ENCODE measurements at places on chromosomes 16 and 17.

GRCh38 chr17:13230350-13231264 is 212.8 kb upstream of the ELAC2 start:
- no peak for DNase-seq

DNA sequence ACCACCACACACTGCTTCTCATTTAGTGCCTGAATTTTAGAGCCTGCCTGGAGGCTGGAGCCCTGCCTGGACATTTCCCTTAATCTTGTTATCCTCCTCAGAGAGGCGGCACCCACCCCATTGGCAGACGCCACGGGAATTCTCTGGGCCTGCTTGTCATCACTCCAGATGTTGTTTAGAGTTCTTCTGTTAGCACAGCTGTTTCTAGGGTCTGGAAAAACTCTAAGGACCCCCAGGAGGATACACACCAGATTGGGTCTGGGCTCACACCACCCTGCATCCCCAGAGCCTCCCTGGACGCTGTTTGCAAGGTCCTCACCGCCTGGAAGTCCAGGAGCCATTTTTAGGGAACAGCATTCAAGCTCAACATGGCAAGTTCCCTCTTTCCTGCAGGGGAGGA is 565 bp upstream of the XAF1 start:
- DNase-seq, result no peak

DNA sequence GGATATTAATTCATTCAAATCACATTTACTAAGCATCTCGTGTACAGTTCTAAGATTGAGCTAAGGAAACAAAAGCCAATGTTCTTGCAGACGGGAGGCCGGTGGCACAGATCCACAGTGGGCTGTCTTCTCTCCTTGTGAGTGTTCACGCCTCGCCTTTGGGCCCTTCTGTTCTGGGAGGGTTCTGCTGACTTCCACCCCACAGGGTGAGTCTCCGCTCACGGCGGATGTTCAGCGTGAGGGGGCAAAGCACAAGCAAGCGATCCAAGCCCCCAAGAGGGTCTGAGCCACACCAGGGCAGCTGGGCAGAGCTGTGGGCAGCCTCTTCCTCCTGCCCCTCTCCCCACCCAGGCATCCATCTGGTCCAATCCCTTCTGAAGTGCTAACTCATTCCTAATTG is 84.3 kb upstream of the DOC2B start:
- DNase-seq, result no peak

DNA sequence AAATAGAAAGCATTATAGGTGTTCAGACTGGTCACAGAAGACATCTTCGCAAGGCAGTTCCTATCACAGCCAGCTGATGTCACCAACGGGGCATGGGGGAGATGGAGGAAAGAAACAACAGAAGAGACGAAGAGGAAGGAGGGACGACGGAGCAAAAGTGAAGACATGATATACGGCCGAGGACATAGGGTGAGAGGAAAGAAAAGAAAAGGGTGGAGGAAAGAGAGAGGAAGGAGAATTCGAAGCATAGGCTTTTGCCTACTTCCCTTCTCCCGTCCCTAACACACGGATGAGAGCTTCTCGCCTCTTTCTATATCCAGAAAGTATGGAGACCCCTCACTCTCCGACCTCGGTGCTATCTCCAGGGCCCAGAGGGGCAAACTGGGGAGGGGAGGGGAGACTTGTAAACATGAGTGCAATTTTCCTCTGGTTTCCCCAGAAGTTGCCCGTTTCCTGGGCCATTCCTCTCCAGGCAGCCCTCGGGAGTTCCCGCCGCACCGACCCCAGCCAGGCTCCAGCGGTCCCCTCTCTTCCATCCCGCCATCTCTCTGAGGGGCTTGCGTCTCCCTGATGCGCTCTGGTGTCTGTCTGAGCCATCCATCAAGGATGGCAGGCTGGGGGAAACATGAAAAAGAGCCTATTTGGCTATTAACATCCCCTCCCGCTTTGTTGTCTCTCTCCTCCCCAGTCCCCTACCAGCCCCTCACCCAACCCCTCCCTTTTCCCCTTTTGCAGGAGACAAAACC is 26.0 kb downstream of the COPZ2 start:
- no peak for DNase-seq

- no peak for DNase-seq
Measured at GRCh38 chr16:46801428-46802049, 29.4 kb downstream of the C16orf87 start.

- no peak for DNase-seq
Measured at GRCh38 chr17:8898126-8898525, 30.7 kb upstream of the PIK3R6 start.

DNA sequence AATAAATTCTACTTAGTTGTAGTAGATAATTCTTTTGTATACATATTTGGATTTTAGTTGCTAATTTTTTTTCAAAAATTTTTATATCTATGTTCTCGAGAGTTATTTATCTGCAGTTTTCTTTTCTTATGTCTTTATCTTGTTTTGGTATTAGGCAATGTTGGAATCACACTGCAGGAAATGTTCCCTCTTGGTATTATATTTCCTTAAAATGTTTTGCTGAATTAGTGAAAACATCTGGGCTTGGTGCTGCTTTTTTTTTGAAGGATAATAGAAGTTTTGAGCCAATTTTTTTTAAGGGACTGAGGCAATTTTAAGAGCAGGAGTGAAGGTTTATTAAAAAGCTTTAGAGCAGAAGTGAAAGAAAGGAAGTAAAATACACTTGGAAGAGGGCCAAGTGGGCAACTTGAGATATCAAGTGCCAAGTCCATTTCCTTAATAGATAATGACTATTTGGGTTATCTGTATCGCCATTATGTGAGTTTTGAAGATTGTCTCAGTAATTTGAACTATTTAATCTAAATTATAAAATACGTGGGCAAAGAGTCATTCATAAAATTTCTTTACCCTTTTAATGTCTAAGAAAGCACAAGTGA is 1390.1 kb upstream of the CDH8 start:
- no peak for DNase-seq

DNA sequence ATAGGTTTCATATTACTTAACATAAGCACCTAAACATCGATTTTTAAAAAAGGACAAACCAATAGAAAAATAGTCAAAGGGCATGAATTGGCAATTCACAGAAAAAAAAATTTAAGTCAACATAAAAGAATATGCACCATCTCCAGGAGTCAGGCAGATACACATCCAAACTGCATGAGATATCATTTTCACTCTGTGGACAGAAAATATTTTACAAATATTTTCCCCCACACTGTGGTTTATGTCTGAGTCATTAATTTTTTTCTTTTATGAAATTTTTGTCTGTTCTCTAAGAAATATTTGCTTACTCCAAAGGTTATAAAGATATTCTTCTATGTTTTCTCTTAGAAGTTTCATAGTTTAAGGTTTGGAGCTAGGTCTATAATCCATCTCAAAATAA is 74.4 kb upstream of the DNAH17 start:
- no peak for DNase-seq

DNA sequence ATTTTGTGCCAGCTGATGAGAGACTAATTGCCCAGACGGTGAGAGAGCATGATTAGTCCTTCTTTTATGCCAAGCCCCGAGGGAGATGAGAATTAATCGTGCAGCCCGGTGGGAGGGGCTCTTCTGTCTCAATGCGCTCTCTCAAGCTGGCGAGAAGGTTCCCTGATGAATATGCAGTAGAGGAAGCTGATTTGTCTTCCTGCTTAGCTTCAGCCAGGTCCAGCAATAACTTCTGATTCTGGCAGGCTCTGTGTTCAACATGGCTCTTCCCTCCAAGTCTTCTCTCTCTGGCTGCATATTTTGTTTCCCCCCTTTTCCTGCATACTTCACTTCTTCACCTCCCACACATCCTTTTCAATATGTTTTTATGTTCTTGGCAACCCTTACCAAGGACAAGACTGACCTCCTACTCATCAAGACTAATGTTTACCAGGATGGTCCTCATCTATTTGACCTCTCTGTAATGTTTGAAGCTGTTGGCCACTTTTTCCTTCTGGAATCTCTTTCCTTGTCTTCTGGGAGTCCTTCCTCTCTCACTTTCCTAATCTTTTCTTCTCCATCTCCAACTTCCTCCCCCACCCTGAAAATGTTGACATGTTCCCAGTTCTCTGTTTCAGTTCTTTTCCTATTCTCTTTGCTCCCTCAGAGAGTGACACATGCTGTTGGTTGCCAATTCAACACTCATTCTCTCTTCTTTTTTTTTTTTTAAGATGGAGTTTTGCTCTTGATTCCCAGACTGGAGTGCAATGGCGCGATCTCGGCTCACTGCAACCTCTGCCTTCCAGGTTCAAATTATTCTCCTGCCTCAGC is 33.1 kb downstream of the ARL4D start:
- DNase-seq, result no peak

DNA sequence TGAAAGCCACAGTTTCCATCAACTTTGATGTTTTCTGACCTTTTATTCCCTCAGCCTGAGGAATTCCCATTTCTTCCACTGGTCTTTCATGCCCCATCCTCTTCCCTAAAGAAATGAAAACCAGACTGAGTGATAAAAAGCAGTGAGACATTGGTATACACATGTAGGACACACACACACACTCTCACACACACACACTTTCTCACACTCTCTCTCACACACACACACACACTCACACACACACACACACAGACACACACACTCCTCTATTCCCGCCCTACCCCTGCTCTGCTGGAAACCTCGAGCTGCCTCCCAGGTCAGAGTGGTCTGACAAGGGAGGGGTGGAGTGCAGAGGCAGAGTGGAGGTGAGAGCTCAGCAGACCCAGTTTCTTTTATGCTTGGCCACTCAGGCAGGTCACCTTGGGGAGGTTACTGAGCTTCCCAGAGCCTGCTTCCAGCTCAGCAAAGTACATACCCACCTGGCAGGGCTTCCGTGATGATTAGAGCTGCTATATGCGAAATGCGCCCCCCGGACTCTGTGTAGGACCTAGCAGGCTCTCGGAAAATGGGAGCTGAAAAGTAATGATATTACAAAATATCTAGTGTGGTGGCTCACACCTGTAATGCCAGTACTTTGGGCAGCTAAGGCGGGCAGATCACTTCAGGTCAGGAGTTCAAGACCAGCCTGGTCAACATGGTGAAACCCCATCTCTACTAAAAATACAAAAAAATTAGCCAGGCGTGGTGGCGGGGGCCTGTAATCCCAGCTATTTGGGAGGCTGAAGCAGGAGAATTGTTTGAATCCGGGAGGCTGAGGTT is 30.7 kb downstream of the CCR7 start:
- no peak for DNase-seq

DNA sequence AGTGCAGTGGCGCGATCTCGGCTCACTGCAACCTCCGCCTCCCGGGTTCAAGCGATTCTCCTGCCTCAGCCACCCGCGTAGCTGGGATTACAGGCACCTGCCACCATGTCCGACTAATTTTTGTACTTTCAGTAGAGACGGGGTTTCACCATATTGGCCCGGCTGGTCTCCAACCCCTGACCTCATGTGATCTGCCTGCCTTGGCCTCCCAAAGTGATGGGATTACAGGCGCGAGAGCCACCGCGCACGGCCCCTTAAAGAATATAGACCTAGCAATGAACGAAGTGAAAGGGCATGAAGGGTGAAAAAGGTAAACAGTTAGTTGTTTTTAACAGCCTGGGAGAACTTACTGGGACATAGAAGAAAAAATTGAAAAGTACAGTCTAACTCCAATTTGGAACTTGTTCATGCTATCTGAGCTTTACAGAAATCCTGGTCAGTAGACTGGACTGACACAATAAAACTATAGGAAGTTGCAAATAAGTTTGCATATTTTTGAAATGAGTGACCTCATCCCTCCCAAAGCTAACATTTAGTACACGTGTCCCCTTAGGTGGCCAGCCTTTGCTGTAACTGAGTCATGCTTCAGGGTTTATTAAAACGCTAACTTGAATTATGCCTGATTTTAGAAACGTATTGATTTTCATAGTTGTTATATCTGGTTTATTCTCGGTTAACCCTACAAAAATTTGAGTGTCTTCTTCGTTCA is 1.8 kb downstream of the COG1 start:
- DNase-seq, result no peak

GRCh38 chr16:1723450-1724147 is 17.6 kb downstream of the MAPK8IP3 start:
- no peak for DNase-seq

DNA sequence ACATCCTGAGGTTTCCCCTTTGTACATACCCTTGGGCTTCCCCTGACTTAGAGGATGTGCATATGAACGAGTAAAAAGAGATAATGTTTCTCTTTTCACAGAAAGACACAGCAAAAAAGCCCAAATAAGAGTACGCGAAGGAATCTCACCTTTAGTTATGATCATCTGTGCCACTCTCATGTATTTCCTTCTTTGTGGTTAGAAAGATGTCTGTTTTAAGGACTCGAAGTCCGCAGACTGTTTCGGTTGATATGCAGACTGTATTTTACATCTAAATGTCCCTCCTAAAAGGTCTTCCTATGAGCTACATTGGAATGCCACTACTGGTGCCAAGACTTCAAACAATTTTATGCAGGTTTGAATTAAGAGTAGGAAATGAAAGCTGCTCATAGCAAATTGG is 102.3 kb upstream of the GOT2 start:
- no peak for DNase-seq

GRCh38 chr16:12020009-12020408 is 43.5 kb downstream of the SNX29 start:
- DNase-seq, result no peak

DNA sequence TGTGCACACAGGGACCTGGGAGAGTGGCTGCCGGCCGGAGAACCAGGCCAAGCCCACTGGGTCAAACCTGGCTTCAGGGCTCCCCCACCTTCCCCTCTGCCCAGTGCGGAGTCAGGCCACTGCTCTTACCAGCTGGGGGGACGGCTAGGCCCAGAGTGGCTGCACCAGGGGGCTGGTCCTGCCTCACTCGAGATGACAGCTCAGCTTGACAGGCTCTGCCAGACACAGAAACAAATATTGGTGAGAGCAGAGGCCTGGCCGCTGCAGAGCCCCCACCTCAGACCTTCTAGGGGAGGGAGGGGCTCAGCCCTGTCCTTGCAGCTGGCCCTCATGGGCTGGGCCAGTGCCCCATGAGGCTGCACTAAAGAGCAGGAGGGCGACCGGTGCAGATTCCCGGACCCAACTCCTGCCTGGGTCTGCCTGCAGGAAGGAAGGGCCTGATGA is 4.5 kb downstream of the NUDT16L1 start:
- DNase-seq, result no peak

- no peak for DNase-seq
Measured at GRCh38 chr16:20610892-20611349, 34.8 kb upstream of the ACSM2B start.

GRCh38 chr17:55215711-55216110 is 49.0 kb upstream of the HLF start:
- no peak for DNase-seq

DNA sequence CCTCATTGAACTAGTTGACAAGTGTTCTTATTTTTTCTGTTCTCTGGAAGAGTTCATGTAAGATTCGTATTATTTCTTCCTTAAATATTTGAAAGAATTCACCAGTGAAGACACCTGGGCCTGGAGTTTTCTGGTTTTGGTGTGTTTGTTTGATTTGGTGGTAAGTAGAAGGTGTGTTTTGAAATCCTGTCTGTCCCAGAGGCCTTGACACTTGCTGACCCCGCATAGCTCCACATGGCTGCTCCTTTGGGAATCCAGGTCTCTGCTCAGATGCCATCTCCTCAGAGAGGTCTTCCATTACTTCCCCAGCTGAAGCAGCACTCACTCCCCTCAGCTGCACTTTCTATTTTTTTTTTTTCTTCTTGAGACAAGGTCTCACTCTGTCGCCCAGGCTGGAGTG is 5.7 kb upstream of the NUP93 start:
- DNase-seq, result no peak
